GM12864 (cell line): ENCODE measurements at places on chromosomes 2 and 18.

DNA sequence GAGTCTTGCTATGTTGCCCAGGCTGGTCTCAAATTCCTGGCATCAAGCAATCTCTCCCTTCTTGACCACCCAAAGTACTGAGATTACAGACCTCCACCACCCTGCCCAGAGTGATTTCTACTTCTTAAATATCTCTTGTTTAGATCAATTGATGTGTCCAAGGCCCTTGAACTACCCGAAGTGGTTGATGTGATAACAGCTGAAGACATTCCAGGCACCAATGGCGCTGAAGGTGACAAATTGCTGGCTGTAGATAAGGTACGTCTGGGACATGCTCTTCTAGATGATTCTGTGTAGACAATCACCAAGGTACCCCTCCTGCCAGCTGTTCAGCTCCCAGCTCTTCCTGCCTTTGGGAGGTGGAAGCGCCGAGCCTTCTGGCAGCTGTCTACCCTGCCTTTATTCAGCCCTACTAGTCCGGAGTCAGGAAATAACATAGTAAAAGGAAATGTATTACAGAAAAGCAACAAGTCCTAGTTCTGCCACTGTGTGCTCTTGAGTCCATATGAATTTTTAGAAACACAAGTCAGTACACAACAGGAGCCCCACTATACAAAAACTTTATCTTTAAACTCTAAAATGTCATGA is 61.3 kb upstream of the BZW1 start:
- DNase-seq: no peak

- DNase-seq: peak; percentile 35
These were observed 100.5 kb upstream of the ITPRID2 start for GRCh38 chr2:181790716-181791649.

GRCh38 chr2:177930916-177931315 is 141.7 kb downstream of the PDE11A start:
- no peak for DNase-seq

DNA sequence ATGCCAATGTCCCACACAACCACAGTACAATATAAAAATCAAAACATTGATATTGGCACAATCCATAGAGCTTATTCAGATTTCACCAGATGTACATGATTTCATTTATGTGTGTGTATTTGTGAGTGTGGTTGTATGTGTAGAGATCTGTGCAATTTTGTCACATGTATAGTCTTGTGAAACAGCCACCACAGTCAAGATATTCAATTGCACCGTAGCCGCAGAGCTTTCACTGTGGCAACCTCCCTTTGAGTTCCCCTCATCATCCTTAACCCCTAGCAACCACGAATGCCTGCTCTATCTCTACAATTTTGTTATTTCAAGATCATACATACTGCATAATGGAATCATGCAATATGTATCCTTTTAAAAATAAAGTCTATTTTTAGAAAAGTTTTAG is 391.3 kb downstream of the SETBP1 start:
- DNase-seq: no peak

- DNase-seq: no peak
These were observed 112.1 kb downstream of the DOCK10 start for GRCh38 chr2:224930124-224930523.

DNA sequence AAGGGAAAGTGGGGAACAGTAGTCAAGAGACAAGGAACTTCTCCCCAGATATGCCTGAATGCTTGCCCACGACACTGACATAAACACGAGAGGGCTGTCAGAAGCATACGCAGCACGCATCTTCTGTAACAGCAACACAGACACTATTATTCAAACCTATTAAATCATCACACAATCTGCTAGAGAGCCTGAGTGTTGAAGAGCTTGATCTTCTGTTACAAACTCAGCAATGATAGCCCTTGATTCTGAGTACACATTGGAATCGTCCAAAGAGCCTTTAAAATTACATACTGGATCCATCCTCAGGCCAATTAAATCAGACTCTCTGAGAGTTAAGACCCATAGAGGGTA is 111.6 kb downstream of the ZNF521 start:
- no peak for DNase-seq

DNA sequence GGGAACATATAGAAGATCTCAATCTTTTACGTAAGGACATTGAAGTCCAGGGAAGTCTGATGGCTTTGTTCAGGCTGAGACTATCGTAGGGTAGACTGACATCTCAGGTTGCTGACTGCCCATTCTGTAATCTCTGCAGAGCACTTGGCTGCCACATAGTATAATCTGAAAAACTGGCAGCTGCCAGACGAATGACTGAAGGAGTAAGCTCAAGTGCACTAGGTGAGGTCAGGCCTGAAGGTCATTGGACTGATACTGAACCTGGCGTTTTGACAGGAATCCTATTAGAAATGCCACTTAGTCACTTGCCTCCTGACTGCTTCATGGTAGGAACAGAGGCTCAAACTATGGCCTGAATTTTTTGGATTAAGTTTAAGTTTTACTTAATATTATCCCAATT is 23.5 kb downstream of the GPD2 start:
- DNase-seq: no peak

DNA sequence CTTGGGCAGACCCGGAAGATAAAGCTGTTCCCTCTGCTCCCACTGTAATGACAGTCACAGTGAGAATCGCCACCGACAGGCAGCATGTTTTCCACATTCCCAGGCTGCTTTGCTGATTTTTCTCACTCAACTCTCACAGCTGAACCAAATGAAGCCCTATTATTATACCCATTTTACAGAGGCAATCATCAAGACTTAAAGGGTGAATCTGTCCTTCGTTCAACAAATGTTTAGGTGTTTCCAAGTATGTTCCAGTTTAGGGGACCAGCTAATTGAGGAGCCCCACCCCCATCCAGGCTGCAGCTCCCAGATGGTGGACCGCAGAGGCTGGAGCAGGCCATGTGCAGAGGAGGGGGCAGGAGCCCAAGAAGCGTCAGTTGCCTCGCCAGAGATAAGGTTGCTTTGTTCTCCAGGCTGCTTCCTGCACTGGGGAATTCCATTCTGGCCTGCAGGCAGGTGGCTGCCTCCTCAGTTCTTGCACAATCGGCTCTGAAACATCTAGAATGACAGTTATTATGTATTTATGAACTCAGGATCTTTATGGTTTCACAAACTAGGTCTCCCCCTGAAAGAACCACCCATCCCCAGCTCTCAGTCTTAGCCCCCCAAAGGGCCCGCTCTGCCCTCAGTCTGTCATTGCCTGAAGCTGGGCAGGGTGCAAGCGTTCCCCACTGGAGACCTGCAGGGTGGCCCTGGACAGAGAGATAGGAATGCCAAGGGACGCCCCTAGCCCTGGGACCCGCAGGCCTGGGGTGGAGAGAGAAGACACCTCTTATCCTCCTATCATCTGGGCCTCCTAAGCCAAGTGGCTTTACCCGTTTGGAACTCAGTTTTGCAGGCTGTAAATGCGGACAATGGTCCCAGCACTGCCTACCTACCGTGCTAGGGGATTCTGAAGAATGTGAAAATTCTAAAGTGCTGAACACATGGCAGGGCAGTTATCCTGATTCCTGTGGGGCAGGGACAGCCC is 49.1 kb upstream of the MYCN start:
- no peak for DNase-seq

- no peak for DNase-seq
These were observed 11.1 kb upstream of the COL5A2 start for GRCh38 chr2:189190685-189191084.

- no peak for DNase-seq
These were observed 23.6 kb upstream of the ATIC start for GRCh38 chr2:215288112-215288815.

DNA sequence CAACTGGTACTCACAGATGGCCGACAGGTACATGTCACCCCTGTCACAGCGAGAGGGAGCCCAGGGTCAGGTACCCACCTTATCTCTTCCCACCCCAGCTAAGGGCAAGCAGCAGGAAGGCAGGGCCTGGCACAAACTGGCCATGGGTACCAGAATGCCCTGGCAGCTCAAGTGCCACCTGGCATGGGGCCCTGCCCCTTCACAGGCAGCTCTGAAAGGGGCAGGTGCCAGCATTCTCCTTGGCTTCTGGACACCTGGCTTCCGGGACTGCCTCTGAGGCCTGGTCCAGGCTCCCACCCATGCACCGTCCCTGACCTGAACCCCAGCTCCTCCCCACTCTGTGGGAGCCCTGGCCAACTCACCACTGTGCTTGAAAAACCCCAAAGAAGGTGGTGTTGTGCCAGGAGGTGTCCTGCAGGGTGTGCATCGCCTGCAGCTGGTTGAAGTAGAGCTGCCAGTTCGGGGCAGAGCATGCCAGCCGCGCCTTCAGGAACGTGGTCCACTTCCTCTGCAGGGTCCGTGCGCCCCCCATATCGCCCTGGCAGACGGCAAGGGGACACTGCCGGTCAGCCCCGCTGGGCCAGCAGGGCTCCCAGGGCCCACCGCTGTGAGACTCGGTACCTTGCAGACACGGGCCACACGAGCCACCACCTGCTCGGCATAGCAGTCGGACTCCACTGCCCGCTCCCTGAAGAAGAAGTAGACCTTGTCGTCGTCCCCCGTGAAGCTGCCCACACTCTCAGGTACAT is 5.4 kb downstream of the SEMA4C start:
- no peak for DNase-seq

DNA sequence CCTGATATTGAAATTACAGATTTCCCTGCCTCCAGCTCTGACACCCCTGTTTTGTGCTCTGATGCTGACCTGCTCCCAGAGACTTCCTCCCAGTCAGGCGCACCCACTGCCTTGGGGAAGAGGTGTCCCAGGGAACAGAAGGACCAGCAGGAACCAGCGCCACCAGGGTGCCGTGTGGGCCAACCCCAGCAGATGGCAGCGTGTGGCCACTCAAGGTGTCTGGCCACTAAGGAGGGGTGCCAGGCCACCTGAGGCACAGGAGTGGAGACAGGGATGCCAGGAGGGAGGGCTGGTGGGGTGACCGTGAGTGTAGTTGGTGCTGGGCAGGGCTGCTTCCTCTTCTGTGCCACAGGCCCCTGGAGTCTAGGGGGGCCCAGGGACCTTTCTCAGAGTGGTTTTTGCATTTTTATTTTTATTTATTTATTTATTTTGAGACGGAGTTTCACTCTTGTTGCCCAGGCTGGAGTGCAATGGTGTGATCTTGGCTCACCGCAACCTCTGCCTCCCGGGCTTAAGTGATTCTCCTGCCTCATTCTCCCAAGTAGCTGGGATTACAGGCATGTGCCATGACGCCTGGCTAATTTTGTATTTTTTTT is 56.0 kb downstream of the TEX44 start:
- DNase-seq: no peak

DNA sequence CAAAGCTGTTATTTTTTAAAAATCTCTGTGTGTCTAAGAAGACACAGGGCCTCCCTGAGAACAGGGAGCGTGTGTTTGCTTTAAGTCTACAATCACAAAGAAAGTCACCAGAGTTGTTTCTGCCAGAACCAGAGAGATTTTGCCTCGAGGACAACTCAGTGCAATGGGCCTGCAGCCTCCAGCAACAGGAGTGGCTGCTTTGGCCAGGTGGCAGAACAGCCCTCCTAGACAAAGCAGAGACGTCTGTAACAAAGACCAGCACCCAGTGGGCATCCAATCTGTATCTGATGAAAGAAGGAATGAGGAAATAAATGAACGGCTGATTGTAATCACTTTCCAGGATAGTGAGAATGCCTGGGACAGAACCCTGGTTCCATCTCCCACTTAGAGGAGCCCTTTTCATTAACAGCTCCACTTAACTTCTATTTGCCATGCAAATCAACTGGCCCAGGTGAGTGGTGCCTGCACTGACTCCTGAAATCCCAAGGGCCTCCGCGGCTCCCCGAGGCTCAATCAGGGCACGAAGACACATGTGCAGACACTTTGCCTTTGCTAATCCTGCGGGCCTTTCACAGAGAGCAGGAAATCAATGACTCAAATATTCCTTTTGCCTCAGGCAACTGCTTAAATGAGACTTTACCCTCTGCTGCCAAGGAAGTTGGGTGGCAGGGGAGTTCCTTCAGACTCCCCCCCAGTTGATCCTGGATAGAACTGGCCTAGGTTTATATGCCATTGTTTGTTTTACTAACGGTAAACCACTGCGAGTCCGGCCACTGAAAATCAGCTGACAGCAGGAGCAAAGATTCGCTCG is 146.5 kb downstream of the CABLES1 start:
- DNase-seq: no peak

DNA sequence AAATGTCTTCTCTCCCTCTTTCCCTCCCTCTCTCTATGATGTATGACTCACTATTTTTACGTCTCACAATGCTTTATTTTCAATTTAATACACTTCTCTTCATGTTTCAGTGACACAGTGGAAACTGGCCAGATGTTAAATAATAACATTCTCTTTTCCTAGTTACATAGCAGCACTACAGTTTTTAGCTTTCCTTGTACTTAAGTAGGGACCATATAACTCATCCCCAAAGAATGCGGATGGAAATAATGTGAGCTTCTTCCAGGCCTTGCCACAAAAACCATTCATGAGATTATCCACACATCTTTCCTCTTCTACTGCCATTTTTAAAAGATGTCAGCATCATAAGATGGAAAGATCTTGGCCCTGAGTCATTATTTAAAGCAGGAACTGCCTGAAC is 789.4 kb downstream of the LRP1B start:
- DNase-seq: no peak

DNA sequence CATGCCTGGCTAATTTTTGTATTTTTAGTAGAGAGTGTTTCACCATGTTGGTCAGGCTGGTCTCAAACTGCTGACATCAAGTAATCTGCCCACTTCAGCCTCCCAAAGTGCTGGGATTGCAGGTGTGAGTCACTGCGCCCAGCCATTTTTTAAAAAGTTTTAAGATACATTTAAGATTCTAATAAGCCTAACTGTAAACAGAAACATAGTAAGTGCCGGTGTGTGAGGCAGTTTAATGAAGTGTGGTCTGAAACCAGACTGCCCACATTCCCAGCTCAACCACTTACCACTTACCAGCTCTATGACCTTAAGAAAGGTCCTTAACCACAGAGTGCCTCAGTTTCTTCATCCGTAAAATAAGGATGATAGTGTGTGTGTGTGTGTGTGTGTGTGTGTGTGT is 42.4 kb downstream of the TMEM237 start:
- DNase-seq: no peak

GRCh38 chr2:113283704-113284284 is 5.1 kb upstream of the PAX8 start:
- DNase-seq: no peak

DNA sequence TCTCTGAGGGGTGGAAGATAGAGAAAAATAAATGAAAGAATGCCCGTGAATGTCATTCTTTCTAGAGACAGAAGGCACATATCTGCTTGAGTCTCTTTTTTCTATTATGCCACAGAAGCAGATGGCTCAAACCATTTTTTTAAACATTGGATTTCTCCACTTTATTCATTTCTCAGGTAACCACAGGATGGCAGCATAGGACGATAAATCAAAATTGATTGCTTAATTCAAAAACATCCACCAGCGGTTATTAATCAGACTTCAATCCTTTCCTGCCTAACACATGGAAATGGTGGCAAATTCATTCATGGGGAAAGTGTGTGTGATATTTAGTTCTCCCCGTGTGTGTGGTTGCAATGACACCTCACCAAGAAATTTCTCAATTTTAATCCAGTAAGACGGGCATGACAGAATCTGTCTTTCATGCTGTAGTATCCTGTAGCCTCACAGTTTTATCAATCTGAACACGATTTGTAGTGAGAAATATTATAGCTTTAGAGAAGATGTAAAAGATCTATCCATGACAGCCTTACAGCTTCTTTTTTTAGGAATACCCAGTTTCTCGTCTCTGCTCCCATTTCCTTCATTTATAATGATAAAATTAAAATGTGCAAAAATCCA is 72.2 kb downstream of the DSC3 start:
- no peak for DNase-seq

- no peak for DNase-seq
These were observed 141.0 kb downstream of the THADA start for GRCh38 chr2:43454791-43455190.

GRCh38 chr2:183259921-183260320 is 135.7 kb downstream of the NUP35 start:
- DNase-seq: no peak

GRCh38 chr2:29220506-29221270 is 105.5 kb downstream of the CLIP4 start:
- no peak for DNase-seq
